ENCODE measurements at places on chromosomes 4 and X.

DNA sequence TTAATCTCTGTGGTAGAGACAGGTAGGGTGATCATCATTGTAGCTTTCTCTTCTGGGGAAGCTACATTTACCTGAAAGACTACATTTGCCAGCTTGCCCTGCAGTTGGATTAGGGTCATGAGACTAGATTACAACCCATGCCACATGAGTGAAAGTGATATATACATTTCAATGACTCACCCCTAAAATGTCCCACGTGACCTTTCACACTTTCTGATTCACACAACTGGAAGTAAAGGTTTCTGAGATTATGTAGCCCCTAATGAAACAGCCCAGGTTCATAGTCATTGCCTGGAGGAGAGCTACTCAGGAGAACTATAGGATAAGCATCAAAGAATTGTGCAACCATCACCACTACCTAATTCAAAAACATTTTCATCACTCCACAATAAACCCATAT, 17.8 kb downstream of the PDCL2 start:
- DNase-seq: no peak

DNA sequence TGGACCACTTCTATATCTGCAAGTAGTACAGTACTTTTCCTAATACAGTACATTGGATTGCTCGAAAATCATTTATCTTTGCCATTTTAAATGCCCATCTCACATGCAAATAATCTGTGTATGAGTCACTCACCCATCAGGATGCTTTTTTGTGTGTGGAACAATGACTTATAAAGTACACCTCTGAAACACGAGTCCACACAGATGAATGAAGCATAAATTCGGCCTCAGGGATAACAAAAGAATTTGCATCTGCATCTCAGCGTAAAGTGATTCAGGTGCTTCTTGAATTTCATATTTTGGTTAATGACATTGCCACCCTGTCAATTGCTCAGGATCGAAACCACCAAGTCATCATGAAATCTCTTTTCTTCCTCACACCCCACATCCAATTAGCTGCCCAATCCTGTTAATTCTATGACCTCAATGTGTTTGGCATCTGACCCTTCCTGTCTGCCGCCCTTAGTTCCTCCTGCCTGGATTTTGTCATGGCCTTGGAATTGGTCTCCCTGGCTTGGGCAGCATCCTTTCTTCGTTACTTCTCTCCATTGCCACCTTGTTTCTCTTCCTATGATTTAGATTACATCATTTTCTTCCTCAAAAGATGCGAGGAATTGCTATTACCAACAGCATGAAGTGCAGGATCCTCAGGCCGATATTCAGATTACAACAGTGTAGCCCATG, 161.6 kb upstream of the MID1 start:
- DNase-seq: no peak

- DNase-seq: no peak
These were observed 224.2 kb downstream of the PTTG2 start for GRCh38 chr4:38184404-38184803.

DNA sequence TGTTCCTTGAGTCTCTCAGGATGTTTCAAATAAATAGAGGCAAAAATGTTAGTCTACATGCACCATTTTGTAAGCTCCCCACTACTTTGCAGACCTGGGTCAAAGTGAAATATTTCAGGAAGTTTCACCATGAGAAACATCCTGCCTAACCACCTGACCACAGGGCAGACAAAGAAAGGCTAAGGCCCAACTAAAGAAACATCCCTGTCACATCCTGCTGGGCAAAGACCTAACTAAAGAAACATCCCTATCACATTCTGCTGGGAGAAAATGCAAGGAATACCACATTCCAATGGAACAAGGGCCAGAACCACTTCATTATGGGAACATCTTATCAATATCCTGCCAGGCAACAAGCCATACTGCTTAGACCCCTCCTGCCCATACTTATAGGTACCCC, 1303.4 kb downstream of the TECRL start:
- no peak for DNase-seq

- DNase-seq: no peak
These were observed at the start of gene OPHN1 for GRCh38 chrX:68433155-68433980. OPHN1 (minus strand) TSS chrX:68433495; CDS start chrX:68433020, 475 bp downstream.

DNA sequence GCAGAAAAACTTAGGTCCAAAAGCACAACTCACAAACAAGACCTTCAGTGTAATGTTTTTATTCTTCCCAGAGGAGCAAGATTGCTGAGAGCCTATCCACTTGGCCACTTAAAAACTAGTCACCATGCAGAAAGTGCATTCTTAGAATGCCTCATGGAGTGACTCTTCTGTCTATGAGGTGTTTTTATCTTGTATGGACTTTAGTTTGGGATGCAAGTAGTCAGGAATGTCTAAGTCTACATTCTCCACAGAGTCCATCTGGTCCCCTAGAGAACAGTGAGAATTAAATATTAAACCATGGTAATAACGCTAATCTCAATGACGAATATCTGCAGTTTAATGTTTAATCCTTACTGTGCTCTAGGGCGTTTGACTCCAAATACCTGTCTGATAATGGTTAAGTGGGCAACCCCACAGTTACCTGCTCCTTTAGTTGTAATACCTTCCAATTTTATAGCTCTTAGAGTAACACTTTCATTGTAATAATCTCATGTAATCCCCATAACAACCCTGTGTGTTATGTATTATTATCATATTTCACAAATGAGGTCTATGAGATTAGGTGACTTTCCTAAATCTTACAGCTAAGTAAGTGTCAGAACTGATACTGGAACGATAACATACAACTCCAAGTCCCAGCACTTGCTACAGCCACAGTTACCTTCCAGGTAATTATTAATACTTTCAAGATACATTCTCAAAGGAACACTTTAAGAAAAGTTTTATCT, 235.6 kb upstream of the JADE1 start:
- DNase-seq: no peak

Measured in stimulated activated CD8-positive, alpha-beta memory T cell treated with anti-CD3 and anti-CD28 coated beads, Interleukin-7, amount 100 ng/mL, for 24 hours (primary cell).